ENCODE measurements at places on chromosomes 7 and 10.

DNA sequence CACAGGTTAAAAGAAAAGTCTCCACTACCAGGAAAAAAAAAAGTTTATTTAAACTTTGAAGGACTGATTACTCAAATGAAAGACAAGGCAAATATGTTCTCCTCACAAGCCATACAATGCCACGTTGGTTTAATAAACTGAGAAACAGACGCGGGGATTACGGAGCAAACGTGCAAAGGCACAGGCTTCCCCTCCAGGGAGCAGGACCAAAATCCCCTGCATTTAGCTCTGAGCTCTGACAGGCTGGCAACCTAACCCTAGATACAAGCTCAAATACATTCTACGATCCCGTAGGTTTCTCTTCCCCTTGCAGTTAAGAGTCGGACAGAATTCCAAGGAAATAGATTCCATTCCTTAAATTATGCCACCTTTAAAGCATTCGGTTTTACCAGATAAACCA is 7.7 kb upstream of the GRB10 start:
- DNase-seq: no peak

GRCh38 chr7:21927693-21928092 is 18.0 kb downstream of the CDCA7L start:
- DNase-seq: no peak

DNA sequence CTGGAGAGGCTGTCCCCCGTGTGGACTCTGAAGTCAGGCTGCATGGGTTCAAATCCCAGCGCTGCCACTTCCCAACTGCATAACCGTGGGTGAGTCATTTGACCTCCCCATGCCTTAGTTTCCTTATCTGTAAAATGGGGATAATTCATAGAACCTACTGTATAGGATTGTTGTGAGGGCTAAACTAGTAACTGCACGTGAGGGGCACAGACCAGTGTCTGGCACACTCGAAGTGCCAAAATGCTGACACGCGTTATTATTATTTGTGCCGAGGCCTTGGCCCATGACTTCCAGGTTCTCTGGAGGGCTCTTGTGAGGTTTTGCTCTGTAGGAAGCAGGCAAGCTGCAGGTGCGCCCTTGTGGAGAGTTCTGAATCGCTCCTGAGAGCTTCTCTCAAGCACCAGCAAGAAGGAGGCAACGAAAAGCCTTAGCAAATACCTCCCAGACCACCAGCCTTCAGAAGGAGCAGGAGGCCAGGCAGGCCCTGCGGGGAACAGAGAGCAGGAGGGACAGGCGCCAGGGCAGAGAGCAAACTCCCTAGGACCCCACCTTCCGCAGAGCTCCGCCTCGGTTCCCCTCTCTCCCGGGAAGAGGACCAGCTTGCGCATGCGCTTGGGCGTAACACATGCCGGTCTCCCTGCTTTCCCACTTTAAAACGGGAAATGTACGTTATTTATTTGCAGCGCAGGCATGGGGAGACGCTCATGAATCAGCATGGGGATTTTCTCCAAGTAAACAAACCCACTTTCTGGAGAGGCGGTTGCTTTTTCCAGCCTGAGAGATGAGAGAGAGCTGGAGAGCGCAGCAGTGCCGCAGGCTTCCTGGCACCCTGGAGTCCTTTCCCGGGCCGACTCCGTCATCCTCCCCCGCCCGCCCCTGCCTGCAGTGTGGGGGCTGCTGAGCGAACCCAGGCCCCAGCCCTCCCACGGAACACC is 39.6 kb downstream of the SORCS3 start:
- DNase-seq: peak; percentile 27

DNA sequence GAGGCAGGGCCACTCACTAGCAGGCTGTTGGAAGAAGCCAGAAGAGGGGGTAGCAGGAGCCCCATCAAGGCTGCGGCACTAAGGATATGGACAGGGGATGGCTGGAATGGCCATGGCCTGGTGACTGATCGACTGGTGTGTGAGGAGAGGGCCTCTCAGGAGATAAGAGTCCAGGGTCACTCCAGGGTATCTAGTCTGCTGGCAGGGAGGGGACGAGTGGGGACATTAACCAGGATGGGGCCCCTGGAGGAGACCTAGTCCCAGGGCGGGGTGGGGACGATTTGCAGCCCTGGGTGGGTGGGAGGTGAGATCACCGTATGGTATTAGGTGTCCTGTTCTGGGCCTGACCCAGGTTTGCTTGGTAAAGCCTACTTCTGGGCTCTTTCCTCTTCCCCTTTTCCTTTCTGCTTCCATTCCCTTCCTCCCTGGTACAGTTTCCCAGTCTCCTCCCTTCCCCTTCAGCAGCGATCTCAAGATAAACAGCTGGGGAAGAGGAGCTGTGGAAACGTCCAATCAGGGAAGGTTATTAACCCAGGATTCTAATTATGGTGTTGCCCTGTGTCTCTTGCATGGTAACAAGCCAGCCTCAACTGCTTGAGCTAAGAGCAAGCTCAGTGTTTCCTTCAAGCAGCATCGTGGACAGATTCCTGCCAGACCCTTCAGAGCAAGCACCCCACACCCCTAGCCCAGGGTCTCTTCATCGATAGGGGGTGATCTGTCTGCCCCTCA is 233.2 kb downstream of the RPS24 start:
- DNase-seq: no peak

DNA sequence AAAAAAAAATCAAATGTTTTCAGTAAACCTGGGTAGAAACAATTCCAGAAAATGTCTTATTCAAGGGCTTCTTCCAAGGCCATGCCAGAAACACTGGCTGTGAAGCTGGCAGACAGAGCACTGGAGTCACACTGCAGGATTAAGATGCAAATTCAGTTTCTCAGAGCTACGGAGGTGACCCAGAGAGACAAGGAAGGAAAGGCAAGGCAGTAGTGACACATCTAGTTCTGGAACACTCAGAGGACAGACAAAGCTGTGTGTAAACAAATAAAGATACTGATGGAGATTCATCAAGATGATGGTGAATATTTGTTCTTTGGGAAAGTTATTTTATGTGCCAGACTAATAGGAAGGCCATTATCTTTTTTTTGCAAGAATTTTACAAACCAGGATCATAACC is 608.3 kb upstream of the C7orf33 start:
- DNase-seq: no peak

- DNase-seq: peak; percentile 74
Measured at GRCh38 chr7:119545118-119545517, 727.9 kb upstream of the KCND2 start.

GRCh38 chr7:351256-351655 is 61.3 kb downstream of the FOXL3 start:
- no peak for DNase-seq

- DNase-seq: peak; percentile 85
Measured at GRCh38 chr7:82319674-82320118, 123.9 kb downstream of the CACNA2D1 start.

- no peak for DNase-seq
Measured at GRCh38 chr7:18565337-18565736, 69.8 kb downstream of the HDAC9 start.

DNA sequence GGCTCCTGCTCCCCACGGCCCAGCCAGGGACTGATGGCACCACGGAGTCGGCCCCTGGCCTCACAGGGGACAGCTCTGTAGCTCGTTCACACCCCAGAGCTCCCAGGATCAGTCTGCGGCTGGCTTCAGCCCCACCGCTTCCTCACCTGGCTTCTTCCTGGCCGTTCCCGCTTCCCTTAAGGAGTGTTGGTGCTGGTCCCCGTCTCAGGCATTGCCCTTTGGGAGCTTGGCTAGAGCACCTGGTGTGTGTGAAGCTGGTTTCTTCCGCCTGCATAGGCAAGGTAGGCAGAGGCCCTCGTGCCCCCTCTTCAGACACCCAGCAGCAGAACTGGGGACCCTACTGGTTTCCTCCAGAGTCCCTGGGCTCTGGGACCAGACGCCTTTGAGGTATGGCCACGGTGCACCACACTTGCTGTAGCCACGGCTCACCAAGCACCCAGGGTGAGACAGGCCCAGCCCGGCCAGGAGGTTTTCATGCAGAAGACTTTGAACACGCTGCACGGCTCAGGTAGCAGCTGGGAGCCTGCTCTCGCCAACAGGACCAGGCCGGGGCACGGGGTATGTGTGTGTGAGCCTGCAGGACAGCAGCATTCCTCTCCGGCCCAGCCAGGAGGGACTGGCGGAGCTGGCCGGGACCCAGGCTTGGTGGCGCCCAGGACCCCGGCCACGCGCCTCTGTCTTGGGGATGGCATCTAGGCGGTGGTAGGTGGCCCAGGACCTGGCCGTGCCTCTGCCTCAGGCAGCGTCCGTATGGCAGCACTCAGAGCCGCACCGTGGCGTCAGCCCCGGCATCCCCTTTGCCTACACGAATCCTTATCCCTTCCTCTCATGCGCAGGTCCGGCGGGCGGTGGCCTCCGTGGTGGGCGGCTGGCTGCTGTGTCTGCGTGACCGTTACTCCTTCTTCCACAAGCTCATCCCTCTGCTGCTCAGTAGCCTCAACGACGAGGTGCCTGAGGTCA is 13.2 kb upstream of the PRKAR1B start:
- DNase-seq: no peak

GRCh38 chr7:7208520-7208919 is 26.2 kb downstream of the C1GALT1 start:
- no peak for DNase-seq
